Natural killer cell (primary cell): ENCODE measurements at places on chromosomes 6 and 20. TPM values are rescaled to one million over a fixed set of nuclear protein-coding genes. Genes with fewer than 3 reads are reported as not detected.

Gene CEP85L
- total RNA-seq = 82.0 TPM

Gene PLCB1
- 57.7 TPM for total RNA-seq

Gene SIM1
- total RNA-seq = not detected

Gene TRIM10
- not detected for total RNA-seq

Gene FAM162B
- total RNA-seq = not detected

Gene TINAG
- total RNA-seq = not detected

Gene SIRPB2
- total RNA-seq = 1.1 TPM

Gene SRMS
- 0.23 TPM for total RNA-seq

Gene OTOR
- total RNA-seq = not detected

Gene NKX2-4
- not detected for total RNA-seq

Gene GPLD1
- 0.86 TPM for total RNA-seq

Gene HLA-C
- 2,828 TPM for total RNA-seq

Gene RBPJL
- total RNA-seq = not detected
